ENCODE measurements at places on chromosomes 13 and 19.

GRCh38 chr19:51602189-51602854 lies 27.9 kb downstream of the SIGLEC5 start:
- no peak for DNase-seq

DNA sequence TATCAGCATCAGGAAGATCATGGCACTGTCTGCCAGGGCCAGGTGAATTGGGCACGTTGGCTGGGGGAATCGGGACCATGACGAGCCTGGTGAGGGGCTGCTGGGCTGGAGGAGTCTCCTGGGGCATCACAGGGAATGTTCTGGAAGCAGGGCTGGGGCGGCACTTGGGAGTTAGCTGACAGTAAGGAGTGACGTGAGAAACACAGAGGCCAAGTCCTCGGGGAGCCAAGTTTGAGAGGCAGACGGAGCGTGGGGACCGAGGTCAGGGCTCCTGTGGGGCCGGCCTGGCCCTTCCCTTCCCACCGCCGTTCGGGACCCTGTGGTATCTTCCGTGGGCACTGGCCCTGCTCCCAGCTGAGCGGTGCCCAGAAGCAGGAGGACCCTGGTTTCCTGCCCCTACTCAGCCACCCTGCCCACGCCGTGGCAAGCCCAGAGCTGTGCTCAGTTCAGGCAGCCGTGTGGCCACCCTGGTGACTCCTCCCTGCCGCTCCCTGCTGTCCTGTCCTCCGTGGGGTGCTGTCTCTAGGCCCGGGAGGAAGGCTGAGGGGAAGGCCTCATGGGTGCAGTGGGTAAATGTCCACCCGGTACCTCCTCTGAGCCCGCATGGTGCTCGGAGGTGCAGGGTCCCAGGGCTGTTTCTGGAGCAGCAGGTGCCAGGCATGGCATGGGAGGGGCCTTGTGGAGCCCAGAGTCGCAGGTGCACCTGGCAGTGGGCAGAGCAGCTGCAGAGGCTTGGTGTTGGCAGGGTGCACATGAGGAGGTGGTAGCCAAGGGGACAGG lies 25.2 kb downstream of the CRTC1 start:
- no peak for DNase-seq

DNA sequence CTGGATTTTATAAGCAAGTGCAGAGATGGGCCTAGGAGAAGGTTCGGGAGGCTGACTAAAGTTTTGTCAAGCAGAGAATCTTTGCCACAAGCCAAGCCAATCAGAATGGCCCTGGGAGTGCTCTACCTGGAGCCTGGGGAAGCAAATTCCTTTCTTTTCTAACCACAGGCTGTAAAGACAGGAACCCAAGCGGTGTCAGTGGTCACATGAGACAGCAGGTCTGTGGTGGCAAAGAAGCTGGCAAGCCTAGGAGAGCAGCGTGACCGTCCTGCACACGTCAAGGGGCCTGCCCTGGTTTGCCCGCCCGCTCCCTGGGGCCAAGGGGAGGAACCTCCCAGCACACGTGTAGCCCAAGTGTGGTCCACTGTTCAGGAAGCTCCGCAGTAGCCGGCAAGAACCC lies 90.8 kb downstream of the IPO5 start:
- no peak for DNase-seq

DNA sequence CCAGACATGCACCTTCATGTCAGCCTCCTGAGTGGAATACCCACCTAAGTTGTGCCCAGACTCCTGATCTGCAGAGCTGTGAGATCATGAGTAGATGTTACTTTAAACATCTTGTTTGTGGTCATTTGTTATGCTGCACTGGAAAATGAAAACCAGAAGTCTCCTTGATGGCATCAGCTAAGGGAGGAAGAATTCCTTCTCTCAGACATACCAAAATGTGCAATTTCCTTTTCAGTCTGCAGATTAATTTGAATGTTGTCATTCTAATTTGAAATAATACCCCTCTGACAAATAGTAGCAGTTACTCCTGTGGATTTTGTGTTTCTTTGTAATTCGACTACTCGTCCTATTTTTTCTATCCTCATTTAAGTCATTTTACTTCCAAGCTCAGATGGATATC lies 59.3 kb downstream of the ITGBL1 start:
- DNase-seq = no peak

DNA sequence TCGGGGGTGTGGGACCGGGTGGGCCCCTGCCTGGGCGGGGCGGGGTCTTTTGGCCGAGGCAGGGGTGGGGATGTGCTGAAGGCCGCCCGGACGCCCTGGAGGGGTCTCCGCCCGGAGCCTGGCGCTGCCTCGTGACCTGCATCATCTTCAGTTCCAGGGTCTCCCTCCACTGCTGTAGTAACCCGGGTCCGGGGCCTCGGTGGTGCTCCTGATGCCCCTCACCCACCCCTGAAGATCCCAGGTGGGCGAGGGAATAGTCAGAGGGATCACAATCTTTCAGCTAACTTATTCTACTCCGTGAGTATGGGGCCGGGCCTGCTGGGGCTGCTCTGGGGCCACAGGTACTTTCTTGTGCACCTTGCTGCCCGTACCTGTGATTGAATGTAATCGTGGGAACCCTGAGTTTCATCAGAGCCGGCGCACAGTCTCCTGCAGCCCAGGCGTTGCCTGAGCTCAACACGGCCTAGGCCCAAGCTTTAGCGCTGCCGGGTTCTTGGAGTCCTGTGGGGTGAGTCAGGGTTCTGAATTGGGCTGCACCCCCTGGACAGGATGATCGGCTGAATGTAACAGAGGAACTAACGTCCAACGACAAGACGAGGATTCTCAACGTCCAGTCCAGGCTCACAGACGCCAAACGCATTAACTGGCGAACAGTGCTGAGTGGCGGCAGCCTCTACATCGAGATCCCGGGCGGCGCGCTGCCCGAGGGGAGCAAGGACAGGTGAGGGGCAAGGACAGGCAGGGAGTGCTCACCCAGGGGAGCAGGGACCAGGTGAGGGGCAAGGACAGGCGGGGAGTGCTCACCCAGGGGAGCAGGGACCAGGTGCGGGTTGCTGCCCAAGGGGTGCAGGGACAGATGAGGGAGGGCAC lies 10.5 kb downstream of the PEAK3 start:
- DNase-seq = no peak

- no peak for DNase-seq
Measured at GRCh38 chr13:28179974-28180373, 41.6 kb downstream of the PAN3 start.

DNA sequence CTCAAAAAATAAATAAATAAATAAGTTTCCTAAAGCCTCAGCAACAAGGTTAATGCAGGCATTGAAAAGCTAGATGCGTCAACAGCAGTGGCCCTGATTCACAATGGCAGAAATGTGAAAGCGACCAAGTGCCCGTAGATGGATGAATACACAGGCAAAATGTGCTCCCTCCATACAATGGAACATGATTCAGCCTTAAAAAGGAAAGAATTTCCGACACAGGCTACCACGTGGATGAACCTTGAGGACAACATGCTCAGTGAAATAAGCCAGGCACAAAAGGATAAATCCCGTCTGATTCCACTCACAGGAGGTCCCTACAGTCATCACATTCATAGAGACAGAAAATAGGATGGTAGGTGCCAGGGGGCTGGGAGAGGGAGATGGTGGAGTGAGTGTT lies 31.7 kb downstream of the INSR start:
- DNase-seq = no peak

DNA sequence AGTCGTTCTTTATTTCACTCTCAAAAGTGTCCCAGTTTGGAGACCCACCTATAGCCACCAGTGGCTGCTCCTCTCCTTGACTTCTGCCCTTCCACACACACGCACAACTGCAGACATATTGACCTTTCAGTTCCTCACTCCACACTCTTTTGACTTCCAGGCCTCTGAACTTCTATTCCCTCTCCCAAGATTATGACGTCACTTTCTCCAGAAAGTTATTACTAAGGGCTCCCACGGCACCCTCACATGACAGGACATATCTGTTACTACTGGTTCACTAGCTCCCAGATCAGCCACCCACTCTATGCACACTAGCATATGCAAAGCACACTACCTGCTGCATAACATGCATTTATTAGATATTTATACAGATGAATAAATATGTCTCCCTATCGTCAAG lies 45.9 kb downstream of the XPO4 start:
- no peak for DNase-seq

GRCh38 chr19:38778733-38779132 lies 5.4 kb upstream of the LGALS7 start:
- no peak for DNase-seq

DNA sequence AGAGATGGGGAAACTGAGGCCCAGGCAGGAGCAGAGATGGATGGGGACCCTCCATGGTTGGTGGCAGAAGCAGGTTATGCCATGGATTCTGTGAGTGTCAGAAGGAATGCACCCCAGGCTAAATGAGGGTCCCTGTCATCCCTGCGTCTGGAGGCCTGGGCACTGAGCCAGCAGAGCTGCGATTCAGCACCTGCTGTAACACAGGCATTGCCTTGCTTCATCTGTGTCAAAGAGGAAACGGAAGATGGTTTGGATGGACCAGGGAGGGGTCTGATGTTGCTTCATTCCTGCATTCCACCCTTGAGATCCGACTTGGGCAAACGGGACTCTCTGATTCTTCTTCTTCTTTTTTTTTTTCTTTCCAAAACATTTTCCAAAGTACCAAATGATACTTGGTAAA lies 1.2 kb downstream of the C5AR1 start:
- no peak for DNase-seq

- DNase-seq = no peak
Measured at GRCh38 chr13:77810878-77811277, 107.8 kb downstream of the EDNRB start.

DNA sequence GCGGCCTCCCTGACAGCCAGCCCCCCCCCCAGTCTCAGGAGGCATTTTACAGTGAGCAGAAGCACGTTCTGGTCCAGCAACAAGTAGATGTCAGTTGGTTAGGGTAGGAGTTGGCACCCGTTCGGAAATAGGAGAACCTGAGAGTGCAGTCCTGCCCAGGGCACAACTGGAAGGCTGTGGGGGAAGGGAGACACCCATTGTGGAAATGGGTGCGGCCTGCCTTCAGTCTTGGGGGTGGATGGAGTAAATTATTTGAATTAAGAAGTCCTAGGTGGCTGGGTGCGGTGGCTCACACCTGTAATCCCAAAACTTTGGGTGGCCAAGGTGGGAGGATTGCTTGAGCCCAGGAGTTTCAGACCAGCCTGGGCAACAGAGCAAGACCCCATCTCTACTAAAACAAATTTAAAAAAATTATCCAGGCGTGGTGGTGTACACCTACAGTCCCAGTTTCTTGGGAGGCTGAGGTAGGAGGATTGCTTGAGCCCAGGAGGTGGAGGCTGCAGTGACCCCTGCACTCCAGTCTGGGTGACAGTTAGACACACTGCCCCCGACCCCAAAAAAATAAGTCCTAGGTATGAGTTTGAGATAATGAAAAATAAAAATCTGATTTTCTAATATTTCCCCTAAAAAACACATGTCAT lies 1.2 kb downstream of the CIRBP start:
- no peak for DNase-seq

GRCh38 chr19:43725468-43725867 lies 9.6 kb downstream of the IRGC start:
- DNase-seq = no peak

GRCh38 chr19:23769691-23770468 lies 11.2 kb upstream of the ZNF681 start:
- no peak for DNase-seq

GRCh38 chr13:35557475-35557874 lies 81.0 kb upstream of the MAB21L1 start:
- no peak for DNase-seq

DNA sequence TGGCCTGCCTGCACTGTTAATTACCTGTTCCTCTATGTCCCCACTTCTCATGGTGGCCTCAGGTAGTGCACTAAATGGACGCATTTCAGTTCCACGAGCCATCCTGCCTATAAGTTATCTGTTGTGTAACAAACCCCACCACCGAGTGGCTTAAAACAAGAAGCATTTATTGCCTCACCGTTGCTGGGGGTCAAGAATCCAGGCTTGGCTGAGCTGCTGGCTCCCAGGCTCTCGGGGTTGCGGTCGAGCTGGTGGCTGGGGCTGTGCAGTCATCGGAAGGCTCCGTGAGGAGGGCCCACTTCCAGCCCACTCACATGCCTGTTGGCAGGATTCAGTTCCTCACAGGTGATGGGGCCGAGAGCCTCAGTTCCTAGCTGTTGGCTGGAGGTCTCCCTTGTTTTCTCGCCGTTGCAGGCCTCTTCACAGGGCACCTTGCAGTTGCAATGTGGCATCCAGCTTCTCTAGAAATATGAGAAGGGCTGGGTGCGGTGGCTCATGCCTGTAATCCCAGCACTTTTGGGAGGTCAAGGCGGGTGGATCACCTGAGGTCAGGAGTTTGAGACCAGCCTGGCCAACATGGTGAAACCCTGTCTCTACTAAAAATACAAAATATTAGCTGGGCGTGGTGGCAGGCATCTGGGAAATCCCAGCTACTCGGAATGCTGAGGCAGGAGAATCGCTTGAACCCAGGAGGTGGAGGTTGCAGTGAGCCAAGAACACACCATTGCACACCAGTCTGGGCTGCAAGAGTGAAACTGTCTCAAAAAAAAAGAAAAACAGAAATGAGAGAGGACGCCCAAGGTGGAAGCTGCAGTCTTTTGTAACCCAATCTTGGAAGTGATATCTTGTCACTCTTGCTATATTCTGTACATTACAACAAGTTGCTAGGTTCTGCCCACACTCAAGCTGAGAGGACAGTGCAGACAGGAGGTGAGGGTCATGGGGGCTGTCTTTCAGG lies 6.5 kb upstream of the PTOV1 start:
- DNase-seq = no peak

GRCh38 chr13:112576191-112576590 lies 11.8 kb downstream of the TUBGCP3 start:
- DNase-seq = no peak

DNA sequence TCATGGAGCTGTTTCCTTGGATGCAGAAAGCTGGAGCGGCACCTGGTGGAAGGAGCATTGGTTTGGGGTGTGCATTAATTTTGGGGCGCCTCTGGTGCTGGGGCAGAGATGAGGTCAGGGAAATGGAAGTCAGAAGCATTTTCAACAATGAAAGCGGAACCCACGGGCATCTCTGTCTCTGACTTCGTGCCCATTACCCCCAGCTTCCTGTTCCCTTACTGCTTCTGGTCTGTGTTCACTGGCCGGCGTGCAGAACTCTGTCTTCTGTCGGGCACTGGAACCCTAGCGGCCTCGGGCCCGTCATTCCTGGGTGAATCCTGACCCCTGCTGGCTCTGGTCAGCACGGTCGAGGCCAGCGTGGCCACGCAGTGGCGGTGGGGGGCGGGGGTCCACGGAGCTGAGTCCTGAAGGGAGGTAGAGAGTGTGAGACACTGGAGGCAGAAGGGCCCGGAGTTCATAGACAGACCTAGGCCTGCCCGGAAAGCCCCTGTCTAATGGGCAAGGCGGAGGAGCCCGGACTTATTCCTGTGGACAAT lies 7.9 kb upstream of the LINGO3 start:
- DNase-seq = peak; percentile 83

DNA sequence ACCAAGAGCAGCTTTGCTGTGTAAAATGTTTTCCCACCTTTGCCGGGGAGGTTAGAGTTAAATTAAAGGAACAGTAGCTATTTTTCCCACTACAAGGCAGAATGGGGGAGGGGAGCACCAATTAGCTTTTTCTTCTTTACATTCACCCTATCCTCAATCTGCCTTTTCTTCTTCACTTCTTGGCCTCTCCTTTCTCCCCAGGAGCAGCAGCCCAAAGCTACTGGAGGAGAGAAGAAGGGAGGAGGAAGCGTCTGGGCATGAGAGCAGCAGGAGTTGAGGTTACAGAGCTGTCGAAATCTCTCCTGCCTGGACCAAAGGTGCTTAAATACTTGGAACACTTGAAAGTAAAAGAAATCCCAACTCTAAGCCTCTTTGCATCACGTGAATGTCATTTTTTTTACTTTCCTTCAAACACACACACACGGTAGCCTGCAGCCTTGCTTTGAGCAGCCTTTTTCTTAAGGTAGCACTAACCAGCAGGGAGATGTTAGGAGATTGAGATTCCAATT lies 39.0 kb upstream of the WASF3 start:
- no peak for DNase-seq

GRCh38 chr13:102677122-102677521 lies 17.7 kb downstream of the METTL21C start:
- DNase-seq = no peak

Data from ecto neural progenitor cell (in vitro differentiated cells).